Activated T-helper 2 cell treated with anti-CD3 and anti-CD28 coated beads, Interferon-gamma antibody, Interleukin-2, Interleukin-4, amounts not matched to agents 10 μg/mL and 5 μg/mL and 100 μg/mL, durations not matched to agents 14 hours and 24 hours and 36 hours (primary cell): ENCODE measurements at places on chromosomes 4 and X. TPM values are rescaled to one million over a fixed set of nuclear protein-coding genes. Genes with fewer than 3 reads are reported as not detected.
A peak's percentile ranks its signal among the peaks of the same experiment; 100 is the strongest.

DNA sequence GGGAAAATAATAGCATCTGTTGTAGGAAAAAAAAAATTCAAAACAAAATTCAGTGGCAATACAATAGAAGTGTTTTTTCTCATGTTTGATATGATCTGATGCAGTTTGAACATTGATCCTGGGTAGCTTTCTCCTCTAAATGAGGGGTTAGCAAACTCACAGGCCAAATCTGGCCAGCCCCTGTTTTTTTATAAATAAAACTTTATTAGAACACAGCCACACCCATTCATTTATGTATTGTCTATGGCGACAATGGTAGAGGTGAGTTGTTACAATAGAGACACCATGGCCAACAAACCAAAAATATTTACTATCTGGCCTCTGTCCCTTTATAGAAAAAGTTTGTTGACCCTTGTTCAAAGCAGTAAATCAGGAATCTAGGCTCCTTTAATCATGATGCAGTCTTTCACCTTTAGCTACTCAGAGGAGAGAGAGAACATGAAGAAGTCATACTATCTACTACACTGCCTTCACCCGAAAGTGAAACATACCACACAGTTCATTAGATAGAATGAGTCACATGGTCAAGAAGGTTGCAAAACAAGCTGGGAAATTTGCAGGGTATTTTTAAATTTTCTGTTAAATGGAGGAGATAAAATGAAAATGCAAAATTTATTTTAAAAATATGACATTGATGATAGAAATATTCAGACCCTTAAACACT lies 186.6 kb upstream of the MAOA start:
- H3K27ac ChIP-seq = peak overlapping the region; percentile 35
- no peaks in the 10 kb centered on the region for H3K27me3 ChIP-seq
- DNase-seq = no peak
- no peaks in the 10 kb centered on the region for H3K36me3 ChIP-seq
- no peak overlapping the region for H3K4me3 ChIP-seq
- H3K4me1 ChIP-seq = peaks cover 16% of the 10 kb centered on the region

DNA sequence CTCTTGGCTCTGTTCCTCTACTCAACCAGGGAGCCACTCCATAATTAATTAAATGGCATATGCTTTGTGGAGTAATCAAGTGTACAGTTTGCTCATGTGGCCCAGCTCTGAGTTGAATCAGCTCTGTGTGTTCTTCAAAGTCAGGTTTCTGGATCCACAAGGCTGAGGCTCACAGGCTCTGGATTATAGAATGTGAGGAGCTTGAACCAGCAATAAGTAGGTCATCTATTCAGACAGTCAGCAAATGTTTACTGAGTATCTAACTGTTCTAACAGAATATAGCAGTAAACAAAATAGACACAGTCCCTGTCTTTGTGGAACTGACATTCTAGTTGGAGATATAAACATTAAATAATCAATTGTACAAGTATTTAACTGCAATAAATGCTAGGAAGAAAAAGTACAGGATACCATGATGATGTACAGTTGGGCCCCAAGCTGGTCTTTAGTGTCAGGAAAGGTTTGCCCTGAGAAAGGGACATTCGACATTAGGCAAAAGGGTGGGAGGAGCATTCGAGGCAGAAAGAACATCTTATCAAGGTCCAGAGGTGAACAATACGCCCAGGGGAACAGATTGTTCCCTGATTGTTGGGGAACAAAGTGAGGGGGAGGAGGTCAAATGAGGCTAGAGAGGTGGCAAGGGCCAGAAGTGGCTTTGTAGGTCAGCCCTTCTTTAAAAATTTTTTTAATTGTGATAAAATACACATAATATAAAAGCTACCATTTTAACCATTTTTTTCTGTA lies 20.5 kb upstream of the TSR2 start:
- no peak for DNase-seq
- no peaks in the 10 kb centered on the region for H3K36me3 ChIP-seq
- peaks cover 35% of the 10 kb centered on the region for H3K27me3 ChIP-seq
- H3K4me1 ChIP-seq = peaks cover 8% of the 10 kb centered on the region

DNA sequence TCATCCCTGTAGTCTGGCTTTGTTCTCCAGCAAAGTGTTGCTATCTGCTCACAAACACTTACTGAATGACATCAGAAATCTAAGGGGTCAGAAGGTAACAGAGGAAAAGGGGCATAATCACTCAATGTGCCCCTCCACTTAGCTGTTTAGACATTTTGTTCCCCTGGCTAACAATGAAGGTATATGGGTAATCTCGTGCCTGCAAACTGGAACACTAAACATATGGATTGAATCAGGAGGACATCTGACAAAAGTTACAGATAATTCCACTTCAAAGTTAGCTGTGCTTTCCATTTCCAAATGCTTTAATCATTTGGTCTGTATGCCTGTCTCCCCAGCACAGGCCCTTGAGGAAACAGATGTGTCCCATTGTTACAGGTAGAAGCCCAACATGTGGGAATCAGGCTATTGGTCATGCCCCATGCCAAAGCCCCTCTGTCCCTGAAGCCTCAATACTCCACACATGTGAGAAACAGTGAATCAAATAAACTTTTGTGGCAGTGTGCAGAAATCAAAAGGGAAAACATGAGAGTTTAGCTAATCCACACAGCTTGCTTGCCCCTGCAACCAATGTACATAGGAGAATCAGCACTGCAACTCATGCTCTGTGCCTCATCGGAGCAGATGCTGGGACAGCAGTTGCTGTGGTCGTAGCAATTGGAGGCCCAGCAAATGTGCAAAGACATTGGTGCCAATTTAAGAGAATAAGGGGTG lies 111.7 kb downstream of the RNF150 start:
- no peak overlapping the region for H3K27ac ChIP-seq
- H3K4me3 ChIP-seq = no peak overlapping the region
- no peaks in the 10 kb centered on the region for H3K36me3 ChIP-seq
- no peak for DNase-seq
- H3K4me1 ChIP-seq = no peaks in the 10 kb centered on the region

- H3K27me3 ChIP-seq = no peaks in the 10 kb centered on the region
- no peaks in the 10 kb centered on the region for H3K36me3 ChIP-seq
- no peak overlapping the region for H3K4me3 ChIP-seq
- DNase-seq = no peak
- H3K4me1 ChIP-seq = no peaks in the 10 kb centered on the region
- H3K27ac ChIP-seq = no peak overlapping the region
Observed at GRCh38 chr4:133581996-133582619, 433.0 kb downstream of the PCDH10 start.

DNA sequence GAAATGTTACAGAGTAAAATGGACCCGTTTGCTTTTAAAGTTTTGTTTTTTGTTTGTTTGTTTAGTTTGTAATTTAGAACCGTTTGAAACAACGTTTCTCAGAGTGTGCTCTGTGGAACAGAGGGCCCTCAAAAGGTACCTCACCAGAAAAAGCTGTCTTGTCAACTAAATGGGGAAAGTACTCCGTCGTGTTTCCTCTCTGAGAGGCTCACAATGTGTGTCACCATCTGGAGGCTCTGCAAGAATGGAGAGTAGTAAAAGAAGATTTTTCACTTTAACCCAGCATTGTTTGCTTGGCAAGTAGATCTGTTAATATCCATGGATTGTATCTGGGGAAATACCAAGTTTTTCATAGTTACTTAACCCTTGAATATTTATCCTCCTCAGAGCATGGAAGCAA lies 1.5 kb upstream of the ENPEP start:
- H3K4me1 ChIP-seq = no peaks in the 10 kb centered on the region
- H3K27ac ChIP-seq = no peak overlapping the region
- no peaks in the 10 kb centered on the region for H3K36me3 ChIP-seq
- DNase-seq = no peak

The ANXA5 gene
- total RNA-seq = 105 and 107 TPM in 2 replicates

The CT45A5 gene
- not detected in 2 replicates for total RNA-seq

DNA sequence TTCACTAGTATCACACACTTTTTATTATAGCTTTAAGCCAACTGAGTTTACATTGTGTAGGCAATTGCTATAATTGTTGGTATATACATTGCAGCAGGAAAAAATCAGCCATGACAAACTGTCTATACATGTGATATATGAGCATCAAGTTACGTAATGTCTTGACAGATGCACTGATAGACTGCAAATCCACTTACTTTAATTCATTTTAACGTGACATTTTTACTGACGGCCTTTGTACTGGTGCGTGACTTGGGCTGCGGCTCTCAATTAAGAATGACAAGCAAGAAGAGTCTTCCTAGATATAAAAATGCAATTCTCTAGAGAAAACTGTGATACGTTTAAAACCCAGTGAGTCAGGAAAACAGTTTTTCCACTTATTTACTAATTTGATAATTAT lies 143.8 kb downstream of the ACTRT1 start:
- no peaks in the 10 kb centered on the region for H3K4me1 ChIP-seq
- H3K4me3 ChIP-seq = no peak overlapping the region
- no peaks in the 10 kb centered on the region for H3K27me3 ChIP-seq
- DNase-seq = no peak
- H3K36me3 ChIP-seq = no peaks in the 10 kb centered on the region

The GPR50 gene
- total RNA-seq = not detected in 2 replicates

The TEX13B gene
- not detected in 2 replicates for total RNA-seq

- DNase-seq = no peak
- no peaks in the 10 kb centered on the region for H3K4me1 ChIP-seq
- no peak overlapping the region for H3K27ac ChIP-seq
- no peaks in the 10 kb centered on the region for H3K36me3 ChIP-seq
- no peaks in the 10 kb centered on the region for H3K27me3 ChIP-seq
Observed at GRCh38 chr4:8796096-8796495, 75.5 kb downstream of the HMX1 start.

- peaks cover 2% of the 10 kb centered on the region for H3K27me3 ChIP-seq
- H3K4me3 ChIP-seq = no peak overlapping the region
- H3K27ac ChIP-seq = no peak overlapping the region
- H3K36me3 ChIP-seq = no peaks in the 10 kb centered on the region
- no peaks in the 10 kb centered on the region for H3K4me1 ChIP-seq
Observed at GRCh38 chr4:105951198-105951597, 55.9 kb downstream of the NPNT start.

DNA sequence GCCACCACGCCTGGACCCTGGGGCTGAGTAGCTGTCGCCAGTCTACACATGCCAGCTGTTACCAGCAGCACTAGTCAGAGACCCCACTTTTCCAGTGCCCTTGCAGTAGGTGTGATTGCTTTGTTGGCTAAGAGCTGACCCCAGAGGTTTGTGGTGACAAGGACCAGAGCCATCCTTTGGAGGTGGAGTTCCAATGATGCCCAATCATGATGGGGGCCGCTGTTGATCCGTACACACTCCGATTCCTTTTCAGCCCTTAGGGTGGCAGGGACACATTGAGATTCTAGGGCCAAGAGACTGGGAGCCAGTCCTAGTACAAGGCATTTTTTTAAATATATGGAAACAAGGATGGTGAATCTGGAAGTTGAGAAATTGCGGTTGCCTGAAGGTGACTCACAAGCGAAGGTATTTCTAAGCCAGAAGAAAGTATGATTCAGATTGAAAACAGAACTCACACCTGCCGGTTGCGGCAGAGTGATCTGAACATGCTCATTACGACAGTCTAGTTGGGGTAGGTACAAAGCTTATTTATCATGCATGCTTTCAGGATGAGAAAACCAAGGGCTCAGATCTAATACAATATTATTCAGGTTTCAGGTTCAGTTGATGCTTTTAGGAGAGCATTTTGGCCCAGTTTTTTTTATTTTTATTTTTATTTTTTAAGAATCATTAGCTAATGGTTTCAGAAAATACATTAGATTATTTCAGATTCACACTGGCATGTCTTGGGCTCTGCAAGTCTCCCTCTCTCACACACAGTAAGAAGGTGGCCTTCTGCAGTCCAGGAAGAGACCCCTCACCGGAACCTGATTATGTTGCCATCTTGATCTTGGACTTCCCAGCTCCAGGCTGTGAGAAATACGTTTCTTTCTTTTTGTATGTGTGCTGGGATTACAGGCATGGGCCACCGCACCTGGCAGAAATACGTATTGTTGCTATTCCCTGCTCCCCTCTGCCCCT lies 43.4 kb downstream of the SHROOM2 start:
- peaks cover 7% of the 10 kb centered on the region for H3K27me3 ChIP-seq
- H3K4me1 ChIP-seq = peaks cover 8% of the 10 kb centered on the region
- no peak overlapping the region for H3K27ac ChIP-seq

- H3K36me3 ChIP-seq = no peaks in the 10 kb centered on the region
- no peaks in the 10 kb centered on the region for H3K27me3 ChIP-seq
- no peak for DNase-seq
- H3K4me1 ChIP-seq = no peaks in the 10 kb centered on the region
- no peak overlapping the region for H3K27ac ChIP-seq
Observed at GRCh38 chrX:123172869-123173268, 11.2 kb upstream of the GRIA3 start.

The GLRB gene
- not detected in 2 replicates for total RNA-seq

The WDR19 gene
- 8.9 and 10.5 TPM in 2 replicates for total RNA-seq

DNA sequence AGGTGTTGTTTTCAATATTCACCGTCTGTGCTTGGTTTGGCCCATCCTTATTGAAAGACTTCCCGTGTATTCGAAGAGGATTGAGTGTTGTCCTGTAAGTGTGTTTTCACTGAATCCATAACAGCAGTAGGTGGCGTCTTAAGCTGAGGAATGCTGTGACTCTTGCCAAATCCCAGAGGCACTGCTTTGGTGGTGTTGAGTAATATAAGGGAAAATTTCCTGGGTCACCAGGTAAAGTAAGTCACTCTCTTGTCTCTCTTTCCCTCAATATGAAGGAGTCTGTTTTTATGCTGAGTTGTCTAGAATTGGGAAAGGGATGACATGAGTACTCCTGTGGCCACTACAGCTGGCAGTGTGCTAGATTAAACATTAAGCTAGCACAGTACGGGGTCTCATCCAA lies 146.7 kb upstream of the ZXDB start:
- no peaks in the 10 kb centered on the region for H3K4me1 ChIP-seq
- DNase-seq = no peak
- no peak overlapping the region for H3K4me3 ChIP-seq
- no peak overlapping the region for H3K27ac ChIP-seq
- no peaks in the 10 kb centered on the region for H3K27me3 ChIP-seq

GRCh38 chr4:5955201-5955821 lies 62.4 kb upstream of the CRMP1 start:
- no peak for DNase-seq
- no peak overlapping the region for H3K4me3 ChIP-seq
- peaks cover 5% of the 10 kb centered on the region for H3K4me1 ChIP-seq
- peaks cover 5% of the 10 kb centered on the region for H3K27me3 ChIP-seq
- H3K27ac ChIP-seq = no peak overlapping the region
- H3K36me3 ChIP-seq = no peaks in the 10 kb centered on the region

The DCAF4L1 gene
- 0.11 and 0.18 TPM in 2 replicates for total RNA-seq

- no peaks in the 10 kb centered on the region for H3K27me3 ChIP-seq
- no peak overlapping the region for H3K4me3 ChIP-seq
- H3K27ac ChIP-seq = no peak overlapping the region
- H3K4me1 ChIP-seq = no peaks in the 10 kb centered on the region
Observed at GRCh38 chrX:87064502-87064901, 453.1 kb upstream of the KLHL4 start.

The LIMCH1 gene
- total RNA-seq = not detected in 2 replicates

DNA sequence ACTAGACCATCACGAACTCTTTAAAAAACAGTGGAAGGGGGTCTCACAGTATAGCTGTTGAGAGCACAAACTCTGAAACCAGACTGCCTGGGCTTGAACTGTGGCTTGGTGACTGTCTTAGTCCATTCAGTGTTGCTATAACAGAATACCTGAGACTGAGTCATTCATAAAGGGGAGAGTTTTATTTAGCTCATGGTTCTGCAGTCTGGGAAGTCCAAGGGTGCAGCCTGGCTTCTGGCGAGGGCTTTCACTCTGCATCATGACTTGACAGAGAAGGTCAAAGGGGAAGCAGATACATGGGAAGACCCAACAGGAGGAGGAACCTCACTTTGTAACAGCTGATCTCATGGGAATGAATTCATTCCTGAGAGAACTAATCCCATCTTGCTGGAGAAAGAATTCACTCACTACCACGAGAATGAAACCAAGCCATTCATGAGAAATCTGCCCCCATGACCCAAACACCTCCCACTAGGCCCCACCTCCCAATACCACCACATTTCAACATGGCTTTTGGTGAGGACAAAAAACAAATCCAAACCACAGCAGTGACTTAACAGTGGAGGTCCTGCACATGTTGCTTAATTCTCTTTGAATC lies 116.7 kb upstream of the STOX2 start:
- no peaks in the 10 kb centered on the region for H3K4me1 ChIP-seq
- no peak overlapping the region for H3K4me3 ChIP-seq
- H3K27ac ChIP-seq = no peak overlapping the region
- DNase-seq = no peak

The CWH43 gene
- total RNA-seq = not detected in 2 replicates
